ENCODE measurements at places on chromosomes 6 and 20.

DNA sequence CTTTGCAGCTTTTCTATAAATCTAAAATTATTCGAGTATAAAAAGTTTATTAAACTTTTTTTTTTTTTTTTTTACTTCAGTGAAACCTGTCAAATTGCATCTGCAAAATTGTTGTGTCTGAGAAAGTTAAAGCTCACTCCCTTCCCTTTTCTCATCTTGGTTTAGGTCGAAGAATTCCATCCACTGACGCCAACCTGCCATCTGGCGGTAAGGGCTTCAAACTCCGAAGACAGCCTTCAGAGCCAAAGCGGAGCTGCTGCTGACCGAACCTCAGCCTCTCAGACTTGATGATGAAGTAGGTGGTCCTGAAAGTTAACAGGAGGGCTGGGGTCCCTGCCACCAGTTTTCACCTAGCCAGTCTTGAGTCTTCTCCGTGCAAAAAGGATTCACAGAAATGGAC lies 29.6 kb upstream of the VAPB start:
- no peak for DNase-seq

GRCh38 chr6:92763680-92764079 lies 655.7 kb downstream of the EPHA7 start:
- DNase-seq = no peak

DNA sequence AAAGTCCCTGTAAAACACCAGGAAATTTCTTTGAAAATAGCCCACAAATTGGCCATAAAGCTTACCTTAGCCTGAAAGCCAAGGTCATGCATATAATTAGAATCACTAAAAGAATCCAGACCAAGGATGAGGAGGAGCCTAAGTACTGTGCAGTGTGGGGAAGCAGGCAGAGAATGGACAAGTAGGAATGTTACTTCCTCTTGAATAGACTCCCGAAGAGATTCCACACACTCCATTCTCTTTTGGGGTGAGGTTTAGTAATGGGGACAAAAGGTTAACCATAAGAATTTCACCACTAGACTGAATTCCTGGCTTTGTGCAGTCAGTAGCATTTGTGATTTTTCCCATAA lies 27.5 kb upstream of the MARCKS start:
- no peak for DNase-seq

DNA sequence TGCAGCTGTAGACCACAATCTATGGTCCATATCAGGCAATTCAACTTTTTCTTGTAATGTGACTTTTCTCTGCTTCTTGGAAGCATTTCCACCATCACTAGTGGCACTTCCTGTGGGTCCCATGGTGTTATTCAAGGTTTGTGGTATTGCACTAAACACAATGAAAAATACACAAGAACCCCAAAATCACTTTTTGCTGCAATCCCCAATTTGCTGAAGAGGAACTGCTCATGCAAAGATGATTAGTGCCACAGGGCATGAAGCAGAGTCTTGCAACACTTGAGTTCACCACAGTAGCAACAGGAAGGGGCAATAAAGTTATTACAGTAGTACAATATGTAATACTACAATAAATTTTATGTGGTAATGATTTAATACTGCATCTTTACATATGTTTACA lies 16.8 kb upstream of the TAAR1 start:
- DNase-seq = no peak

GRCh38 chr6:19599796-19600464 lies 237.2 kb upstream of the ID4 start:
- no peak for DNase-seq

- DNase-seq = no peak
Measured at GRCh38 chr20:55415567-55416142, 589.7 kb downstream of the CBLN4 start.

DNA sequence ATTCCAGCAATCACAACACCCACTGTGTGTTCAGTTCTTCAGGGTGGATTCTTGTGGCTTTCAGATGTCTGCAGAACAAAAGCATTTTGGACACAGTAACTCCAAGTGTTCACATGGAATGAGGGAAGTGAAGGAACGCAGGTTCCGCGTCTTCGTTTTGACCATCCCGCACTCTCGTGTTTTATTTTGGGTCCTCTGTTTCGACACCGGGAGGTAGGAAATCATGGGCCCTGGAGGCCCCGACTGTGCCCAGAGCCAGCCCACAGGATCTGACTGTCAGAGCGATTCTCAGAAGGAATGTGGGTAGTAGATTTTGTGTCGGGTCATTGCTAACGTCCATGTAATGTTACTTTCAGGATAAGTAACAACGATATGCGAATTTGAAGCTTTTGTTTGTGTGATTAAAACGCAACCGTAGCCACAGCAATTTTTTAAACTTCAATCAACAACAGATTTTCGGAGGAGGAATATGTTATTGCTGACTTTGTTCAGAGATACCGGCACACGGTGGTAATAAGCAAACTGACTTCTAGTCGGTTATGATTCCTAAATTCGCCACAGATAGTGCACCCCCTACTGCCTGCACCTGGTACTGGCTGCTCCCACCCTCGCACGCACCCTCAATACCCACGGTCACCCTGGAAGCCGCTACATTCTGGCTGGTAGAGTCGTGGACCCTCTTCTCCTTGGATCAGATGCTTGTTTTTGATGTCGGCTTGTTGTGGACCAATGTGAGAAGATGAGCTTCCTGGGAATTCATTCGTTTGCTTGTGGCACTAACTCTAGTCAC lies 10.5 kb downstream of the NPEPL1 start:
- DNase-seq = no peak

GRCh38 chr6:94462231-94462630 lies 1042.9 kb upstream of the EPHA7 start:
- DNase-seq = no peak

DNA sequence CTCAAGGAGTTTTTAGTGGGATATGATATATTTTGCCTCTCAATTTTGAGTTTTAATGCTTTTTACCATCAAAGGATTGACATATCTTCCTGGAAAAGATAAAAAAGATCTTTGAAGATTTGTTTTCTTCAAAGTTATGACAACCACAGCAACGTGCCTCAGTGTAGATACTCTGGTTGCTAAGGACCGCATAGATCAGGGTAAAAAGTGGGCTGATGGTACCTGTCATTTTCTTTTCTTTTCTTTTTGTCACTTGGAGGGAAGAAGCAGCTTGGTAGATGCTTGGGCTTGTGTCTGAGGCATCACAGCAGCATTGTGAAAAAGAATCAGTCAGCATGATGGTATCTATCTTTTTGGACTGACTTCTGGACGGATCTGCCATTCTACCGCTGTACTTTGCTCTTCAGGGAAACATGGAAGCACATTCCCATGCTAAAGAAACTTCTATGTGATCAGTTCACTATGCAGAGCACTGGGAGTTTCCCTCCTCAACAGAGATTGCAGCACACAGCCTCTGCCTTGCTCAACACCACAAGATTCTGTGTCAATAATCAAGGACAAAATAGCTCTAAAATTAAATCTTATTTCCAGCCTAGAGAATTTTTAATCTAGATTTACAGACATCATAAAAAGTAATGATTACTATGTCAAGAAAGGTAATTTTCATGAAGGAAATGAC lies 54.8 kb upstream of the SGK1 start:
- no peak for DNase-seq

GRCh38 chr6:1407499-1407990 lies 18.2 kb downstream of the FOXF2 start:
- DNase-seq = no peak

DNA sequence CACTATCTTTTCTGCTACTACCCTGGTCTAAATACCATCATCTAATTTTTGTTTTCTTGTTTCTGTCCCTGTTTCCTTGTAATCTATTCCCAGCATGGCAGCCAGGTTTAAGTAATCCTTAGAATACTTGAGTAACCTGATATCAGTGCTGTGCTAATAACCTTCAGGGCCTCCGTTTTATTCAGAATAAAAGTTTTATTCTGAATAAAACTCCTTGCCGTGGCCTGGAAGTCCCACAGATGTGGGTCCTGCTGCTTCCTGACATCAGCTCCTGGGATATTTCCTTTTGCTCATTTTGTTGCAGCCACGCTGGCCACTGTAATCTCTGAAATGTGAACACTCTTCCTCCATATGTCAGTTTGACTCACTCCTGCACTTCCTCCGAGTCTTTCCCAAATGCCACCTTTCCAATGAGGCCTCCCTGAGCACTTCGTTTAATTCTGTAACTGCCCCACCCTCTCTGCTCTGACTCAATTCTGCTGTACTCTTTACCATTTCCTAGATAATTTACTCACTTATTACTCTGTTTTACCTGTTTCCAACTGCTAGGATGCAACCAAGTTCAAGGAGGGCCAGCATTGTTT lies 114.0 kb upstream of the FOXA2 start:
- no peak for DNase-seq
